Cardiac muscle cell (in vitro differentiated cells and primary cell): ENCODE measurements at places on chromosomes 12 and 14. TPM values are rescaled to one million over a fixed set of nuclear protein-coding genes. Genes with fewer than 3 reads are reported as not detected.

The SMOC1 gene
- 10.0 and 24.7 TPM in 2 replicates for total RNA-seq

DNA sequence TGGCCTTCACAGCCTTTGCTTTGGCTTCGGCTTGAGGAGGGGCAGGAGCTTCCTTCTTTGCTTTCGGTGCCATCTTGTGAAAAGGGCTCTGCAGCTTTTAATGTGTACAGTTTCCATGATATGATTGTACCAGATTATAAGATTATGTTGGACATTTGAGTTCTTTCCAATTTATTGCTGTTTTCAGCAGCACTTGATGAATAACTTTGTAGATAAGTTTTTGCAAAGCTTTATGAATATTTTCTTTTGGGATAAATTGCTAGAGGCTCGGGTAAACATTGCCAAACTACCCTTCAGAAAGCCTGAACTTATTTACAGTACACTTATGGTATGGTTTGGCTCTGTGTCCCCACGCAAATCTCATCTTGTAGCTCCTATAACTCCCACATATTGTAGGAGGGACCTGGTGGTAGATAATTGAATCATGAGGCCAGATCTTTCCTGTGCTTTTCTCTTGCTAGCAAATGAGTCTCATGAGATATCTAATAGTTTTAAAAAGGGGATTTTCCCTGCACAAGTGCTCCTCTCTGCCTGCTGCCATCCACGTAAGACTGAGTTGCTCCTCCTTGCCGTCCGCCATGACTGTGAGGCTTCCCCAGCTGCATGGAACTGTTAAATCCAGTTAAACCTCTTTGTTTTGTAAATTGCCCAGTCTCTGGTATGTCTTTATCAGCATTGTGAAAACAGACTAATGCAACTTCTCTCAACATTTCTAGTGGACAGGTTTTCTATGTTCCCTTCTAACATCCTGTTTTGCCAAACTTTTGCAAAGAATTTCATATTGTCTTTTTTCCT, 70.4 kb downstream of the RCOR1 start:
- peak; percentile 46 for DNase-seq

GRCh38 chr12:119145367-119145766, 33.4 kb upstream of the HSPB8 start:
- DNase-seq, result no peak

GRCh38 chr12:79964100-79964627, 29.3 kb upstream of the PPP1R12A start:
- no peak for DNase-seq

DNA sequence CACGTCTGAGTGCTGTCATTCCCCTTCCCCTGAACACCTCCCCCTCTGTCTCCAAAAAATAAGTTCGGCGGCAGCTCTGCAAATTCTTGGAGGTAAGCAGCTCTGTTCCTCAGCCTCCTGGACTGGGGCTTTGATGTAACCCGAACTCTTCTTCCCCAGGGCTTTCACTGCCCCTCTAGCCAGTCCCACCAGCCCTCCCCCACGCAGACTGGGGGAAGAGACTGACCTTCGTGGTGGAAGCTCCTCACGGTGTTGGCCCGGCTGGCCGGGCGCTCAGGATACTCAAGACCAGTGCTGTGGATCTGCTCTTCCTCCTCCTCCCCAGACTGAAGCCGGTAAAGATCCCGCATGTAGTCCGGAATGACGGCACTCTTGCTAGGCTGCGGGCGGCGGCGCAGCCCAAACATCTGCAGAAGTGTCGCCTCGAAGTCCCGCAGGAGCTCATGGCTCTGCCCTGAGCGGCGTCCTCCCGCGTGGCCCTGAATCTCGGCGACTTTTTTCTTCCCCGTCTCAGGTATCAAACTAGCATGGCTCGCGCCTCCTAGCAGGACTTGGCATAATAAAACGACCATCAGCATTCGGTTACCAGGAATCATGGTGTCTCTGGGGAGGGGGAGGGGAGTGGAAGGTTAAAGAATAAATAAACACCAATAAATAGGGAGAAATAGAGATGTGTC, 4.9 kb downstream of the BMP4 start:
- DNase-seq, result peak; percentile 44

DNA sequence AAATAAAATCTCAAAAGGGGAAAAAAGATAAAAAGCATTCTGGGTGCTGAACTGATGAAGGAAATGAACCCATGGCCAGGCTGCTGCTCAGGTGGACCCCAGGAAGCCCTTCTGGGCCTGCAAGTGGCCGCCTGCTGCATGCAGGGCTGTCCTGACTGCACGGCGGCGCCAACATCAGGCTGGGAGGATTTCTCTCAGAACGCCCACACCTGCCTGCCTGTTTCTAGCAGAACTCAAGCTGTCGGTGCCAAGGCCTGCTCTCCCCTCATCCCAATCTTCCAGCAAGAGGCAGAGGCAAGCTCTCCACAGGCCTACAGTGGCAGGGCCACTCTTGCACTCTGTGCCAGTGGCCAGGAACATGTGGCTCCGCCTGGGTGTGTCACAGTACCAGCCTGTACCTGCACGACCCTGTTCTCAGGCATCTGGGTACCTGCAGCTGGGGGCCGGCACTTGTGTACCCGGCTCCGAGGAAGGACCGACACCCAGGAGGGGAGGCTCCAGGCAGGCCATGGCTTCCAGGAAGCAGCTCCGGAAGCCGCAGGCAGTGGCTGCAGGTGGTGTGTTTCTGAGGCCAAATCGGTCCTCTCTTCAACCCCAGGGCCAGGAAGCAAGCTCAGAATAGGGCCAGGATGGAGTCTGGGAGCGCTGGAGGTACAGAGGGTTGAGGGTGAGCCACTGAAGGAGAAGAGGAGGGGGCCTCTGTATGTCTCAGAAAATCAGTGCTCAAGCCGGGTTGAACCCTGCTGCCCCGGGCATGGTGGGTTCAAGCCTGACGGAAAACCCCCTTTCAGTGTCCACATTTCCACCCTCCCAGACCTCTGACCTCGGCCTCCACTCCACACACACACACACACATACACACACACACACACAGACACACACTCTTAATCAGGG, 2.5 kb upstream of the INF2 start:
- no peak for DNase-seq

DNA sequence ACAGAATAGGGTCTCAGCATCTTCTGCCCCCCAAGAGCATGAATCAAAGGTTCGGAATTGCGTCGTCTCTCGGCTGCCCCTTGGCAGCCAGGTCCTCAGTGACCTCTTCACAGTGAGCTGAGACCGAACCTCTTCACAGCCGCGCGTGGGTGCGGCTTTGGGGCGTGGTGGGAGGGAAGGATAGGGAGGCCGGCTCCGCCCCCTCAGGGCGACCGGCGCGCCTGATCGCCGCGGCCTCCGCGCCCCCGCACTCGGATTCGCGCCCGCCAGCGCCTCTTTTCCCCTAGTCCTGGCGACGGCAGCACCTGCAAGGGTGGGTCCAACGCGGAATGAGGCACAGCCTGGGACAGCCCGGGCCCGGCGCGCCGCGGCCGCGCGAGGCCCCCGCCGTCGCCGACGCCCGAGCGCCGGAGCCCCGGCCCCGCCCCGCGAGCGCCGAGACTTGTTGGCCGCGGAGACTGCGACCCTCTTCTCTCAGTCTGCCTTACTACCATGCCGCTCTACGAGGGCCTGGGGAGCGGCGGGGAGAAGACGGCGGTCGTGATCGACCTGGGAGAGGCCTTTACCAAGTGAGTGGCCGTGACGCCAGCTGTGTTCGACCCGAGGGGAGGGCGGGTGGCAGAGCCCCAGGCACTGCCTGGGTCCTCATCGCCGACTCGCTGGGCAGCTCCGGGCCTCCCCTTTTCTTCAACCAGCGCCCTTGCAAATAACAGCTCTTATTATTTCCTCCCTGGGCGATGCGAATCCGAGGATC, at the start of gene ACTR10:
ACTR10 (plus strand) TSS at position 424 of the 754 bp plus-strand sequence; CDS start at position 493, 69 bp downstream.
- DNase-seq, result peak; percentile 83

DNA sequence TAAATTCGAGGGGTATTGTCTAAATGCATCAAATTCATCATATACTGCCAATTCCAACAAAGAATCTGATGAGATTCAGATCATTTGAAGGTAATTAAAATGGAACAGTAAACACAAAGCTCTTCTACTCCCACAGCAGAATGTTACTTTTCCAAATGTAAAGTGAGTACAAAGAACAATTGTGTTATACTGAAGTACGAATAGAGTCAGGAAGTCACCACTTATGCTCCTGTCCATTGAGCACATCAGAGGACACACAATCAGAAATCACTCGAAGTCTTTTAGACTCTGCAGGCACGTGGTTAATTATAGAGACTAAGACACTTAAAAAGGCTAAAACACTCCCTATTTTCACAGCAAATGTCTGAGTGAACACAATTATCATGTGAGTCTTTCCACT, 388.5 kb upstream of the MIS18BP1 start:
- DNase-seq, result no peak

GRCh38 chr12:119989361-119989730, 310 bp downstream of the BICDL1 start:
- DNase-seq, result peak; percentile 76

DNA sequence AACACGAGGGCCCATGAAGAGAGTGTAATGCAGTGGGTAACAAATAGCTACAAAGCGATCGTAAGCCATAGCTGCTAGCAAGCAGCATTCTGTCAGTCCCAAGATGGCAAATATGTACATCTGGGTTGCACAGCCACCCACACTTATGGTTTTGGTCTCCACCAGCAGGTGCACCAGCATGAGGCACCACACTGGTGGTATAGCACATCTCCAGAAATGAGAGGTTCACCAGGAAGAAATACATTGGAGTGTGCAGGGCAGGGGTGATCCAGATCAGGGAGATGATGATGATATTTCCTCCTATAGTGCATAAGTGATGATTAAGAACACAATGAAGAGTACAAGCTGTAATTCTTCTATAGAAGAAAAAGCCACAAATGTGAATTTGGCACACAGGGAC, 26.4 kb upstream of the OR10A7 start:
- DNase-seq, result no peak

DNA sequence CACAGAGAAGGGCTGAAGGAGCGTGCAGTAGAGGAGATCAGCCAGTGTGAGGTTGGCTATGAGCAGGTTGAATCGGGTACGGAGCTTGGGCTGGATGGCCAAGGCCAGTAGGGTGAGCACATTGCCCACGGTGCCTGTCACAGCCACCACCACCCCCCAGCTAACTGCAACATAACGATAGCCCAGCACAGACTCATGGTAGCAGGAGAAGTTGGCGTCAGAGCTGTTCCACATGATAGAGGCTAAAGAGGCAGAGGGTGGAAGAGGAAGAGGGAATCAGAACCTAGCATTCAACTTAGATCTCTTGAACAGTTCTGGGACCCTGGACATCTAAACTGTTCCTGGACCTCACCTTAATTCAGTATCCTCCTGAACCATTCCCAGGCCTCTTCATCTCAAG, 668 bp downstream of the GPR84 start:
- DNase-seq, result no peak

DNA sequence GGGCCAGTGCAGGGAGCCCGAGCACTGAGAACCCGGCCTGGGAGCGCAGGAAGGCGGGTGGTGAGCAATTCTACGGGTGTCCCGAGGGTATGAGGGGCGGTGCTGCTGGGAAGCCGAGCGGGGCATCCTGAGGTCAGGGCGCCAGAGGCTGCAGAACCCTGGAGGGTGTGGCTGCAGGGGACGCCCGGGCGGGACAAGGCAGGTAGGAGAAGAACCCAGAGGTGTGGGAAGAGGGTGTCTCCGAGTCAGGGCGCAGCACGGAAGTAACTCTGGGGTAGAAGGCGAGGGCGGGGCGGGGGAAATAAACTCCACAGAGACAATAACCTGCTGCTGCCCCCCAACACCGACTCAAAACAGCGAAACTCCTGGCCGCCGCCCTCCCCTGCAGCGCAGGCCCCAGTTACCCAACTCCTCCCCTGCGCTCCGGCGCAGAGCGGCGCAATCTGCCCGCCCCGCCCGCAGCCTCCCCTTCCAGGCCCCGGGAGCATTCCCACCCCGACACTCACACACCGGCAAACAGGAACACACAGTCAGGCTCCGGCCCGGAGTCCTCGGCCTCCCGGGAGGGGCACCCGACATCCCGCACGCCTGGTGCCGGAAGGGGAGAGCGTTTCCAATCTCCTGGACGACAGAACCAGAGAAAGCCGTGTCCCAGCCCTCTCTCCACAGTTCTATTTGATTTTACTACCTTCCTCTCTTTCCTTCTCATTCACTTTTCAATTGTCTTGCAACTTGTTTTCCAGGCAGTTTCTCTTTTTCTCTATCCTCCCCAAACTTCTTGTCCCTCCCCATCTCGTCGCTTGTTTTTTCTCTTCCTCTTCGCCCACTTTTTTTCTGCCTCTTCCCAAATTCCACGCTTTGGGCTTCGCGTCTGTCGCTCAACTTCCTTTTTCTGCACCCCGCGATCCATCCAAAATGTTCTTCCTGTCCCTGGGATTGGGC, 2.4 kb downstream of the HRK start:
- peak; percentile 17 for DNase-seq

- DNase-seq, result no peak
Observed at GRCh38 chr14:20794644-20795369, 7.8 kb downstream of the RNASE1 start.

- no peak for DNase-seq
Observed at GRCh38 chr12:38538319-38538718, 221.7 kb downstream of the ALG10B start.

DNA sequence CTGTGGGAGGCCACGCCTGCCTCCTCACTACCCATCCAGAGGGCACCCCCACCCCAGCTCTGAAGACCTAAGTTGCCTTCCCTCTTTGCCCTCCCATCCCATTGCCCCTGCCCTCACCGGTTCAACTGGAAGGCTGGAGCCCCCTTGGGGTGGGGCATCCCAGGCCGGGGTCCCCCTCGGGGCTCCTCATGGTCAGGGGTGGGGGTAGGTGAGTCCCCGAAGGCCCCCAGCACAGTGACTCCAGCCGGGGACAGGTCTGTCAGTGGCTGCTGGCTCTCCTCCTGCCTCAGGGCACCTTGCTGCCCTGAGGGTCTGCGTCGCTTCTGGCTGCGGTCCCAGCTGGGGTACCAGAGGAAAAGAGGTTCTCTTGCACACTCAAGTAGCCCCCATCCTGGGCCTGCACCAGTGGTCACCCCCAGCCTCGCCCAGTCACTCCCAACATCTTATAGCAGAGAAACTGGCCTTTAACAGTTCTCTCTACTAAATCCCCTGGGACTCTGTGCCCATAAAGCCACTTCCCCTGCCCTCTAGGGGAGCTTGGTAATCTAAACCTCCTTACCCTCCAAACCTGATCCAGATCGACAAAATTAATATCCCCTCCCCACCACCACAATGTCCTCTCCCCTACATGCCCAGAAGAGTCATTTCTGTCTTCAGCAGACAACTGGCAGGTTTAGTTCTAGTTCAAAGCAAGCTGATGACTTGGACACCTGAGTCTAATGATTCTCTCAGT, 5.1 kb downstream of the PIANP start:
- DNase-seq, result no peak

DNA sequence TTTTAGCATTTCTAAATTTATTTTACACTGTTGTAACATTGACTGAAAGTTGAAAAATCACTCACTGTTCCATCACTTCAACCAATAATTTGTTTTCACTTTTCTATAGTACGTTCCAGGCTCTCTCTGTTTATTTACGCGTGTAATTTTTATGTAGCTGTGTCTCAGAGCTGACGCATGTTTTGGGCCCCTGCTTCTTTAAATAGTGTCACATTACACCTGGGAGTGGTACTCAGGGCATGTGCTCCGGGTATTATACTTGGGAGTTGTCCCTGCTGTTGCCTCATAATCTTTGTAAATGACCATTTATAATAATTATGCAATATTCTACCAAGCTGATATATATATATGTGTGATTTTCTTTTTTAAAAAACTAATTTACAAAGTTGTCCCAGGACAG, 132.8 kb upstream of the CPM start:
- no peak for DNase-seq
